ENCODE measurements at places on chromosomes 7 and 10.

GRCh38 chr7:129218514-129219062 lies 6.2 kb upstream of the AHCYL2 start:
- peak; percentile 76 for DNase-seq

DNA sequence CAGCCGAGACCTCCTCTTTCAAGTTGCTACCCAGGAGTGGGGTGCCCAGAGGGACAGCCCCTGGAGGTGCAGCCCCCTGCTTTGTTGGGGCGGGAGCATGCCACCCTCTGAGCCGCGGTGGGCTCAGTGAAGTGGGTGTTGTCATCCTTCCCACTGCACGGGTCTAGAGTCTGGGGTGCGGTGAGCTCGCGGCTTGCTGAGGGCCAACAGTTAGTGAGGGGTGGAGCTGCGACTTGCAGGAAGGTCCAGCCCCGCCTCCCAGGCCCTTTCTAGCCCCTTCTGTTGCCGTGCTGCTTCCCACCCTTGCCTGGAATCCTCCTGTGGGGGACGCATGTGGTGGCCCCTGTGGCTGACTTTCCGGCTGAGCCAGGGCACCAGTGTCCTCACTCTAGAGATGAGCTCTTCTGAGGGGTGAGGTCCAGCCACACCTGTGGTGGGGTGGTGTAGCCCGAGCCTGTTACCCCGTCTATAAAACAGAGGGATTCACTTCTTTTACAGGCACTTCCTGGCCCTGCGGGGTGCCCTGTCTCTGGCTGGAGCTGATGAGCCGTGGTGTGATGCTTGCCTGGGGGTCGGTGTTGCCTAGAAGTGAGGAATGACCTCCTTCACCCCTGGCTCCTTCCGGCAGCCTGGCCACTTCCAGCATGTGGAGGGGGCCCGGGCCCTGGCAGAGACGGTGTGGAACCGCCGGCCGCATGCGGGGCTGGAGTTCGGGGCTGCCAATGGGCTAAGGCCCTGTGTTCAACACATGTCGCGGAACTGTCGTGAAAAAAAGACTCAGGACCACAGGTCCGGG lies 127.9 kb downstream of the FAM53B start:
- DNase-seq, result no peak

- DNase-seq, result peak; percentile 61
These were observed 372.2 kb downstream of the DPP6 start for GRCh38 chr7:154424350-154424749.

DNA sequence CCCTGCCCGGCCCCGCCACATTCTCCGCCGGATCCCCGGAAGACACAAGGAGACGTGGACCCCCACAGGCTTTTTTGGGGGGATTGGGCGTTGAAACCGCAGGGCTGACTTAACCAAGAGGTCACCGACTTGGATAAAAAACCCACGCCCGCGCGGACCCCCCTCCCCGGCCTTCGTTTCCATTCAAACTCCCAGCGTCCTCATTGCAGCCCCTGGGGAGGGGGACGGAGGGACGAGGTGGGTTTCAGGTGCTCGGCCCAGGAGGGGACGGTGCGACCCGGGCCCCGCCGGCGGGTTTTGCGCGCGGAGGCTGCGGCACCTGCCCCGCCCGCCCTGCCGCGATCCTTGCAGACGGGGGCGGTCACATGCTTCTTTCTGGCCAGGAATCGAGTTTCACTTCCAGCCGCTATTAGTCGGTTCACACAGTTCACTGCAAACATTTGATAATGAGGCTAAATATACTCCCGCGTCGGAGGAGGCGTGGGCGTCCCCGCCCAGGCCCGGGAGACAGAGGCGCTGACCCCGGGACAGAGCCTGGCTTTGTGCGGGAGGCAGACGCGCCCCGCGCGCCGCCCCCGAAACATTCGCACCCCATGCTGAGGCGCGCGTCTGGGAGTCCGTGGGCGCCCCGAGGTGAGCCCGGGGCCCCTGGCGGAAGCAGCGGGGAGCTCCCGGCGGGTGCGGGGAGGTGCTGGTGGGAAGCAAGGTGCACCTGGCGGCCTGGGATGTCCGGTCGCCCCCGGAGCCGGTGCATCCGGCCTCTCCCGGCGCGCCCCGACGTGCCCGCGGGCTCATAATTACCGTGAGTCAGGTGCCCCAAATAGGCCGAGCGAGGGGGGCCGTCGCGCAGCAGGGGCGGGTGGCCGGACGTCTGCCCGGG lies 2.7 kb upstream of the PDGFA start:
- peak; percentile 39 for DNase-seq

DNA sequence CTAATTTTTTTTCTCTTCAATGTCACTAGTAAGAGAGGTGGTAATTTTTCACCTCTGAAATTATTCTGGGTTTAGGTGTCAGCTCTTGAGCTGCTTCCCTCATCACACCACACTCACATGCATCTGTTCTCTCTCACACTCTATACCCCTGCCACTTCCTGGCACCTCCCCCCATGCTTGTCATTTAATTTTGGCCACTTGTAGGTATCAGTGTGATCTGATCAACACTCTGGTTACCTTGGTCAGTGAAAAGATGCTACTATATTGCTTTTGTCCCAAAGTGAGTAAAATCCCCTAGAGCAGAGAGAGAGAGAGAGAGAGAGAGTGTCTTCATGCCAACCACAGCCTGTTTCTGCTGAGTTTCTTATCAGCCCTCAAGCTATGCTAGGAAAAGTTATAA lies 42.5 kb downstream of the STK17A start:
- DNase-seq, result no peak

GRCh38 chr10:99698504-99699080 lies 33.3 kb downstream of the COX15 start:
- no peak for DNase-seq

GRCh38 chr7:157061979-157062378 lies 51.5 kb upstream of the MNX1 start:
- DNase-seq, result no peak

GRCh38 chr7:54664235-54665228 lies 94.5 kb downstream of the SEC61G start:
- DNase-seq, result peak; percentile 43

GRCh38 chr7:134502463-134503371 lies 24.6 kb upstream of the AKR1B10 start:
- no peak for DNase-seq

Measured in NCI-H1105 (cell line).